ENCODE measurements at places on chromosomes 6 and 20. TPM values are rescaled to one million over a fixed set of nuclear protein-coding genes. Genes with fewer than 3 reads are reported as not detected.

DNA sequence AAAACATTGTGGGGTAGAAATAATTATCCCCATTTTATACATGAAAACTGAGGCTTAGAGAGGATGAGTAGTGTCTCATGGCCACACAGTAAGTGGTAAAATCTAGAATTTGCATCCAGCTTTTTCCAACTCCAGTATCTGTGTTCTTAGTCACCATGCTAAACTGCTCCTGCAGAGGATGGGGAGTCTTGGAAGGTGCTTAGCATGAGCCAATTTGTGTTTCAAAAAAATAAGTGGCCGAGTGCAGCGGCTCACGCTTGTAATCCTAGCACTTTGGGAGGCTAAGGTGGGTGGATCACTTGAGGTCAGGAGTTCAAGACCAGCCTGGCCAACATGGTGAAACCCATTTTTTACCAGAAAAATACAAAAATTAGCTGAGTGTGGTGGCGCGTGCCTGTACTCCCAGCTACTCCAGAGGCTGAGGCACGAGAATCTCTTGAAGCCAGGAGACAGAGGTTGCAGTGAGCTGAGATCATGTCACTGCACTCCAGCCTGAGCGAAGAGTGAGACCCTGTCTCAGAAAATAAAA, 2.4 kb downstream of the C6orf89 start:
- H3K4me3 ChIP-seq: no peak overlapping the region
- DNase-seq: no peak
- H3K27ac ChIP-seq: no peak overlapping the region
- H3K36me3 ChIP-seq: peaks cover 13% of the 10 kb centered on the region

DNA sequence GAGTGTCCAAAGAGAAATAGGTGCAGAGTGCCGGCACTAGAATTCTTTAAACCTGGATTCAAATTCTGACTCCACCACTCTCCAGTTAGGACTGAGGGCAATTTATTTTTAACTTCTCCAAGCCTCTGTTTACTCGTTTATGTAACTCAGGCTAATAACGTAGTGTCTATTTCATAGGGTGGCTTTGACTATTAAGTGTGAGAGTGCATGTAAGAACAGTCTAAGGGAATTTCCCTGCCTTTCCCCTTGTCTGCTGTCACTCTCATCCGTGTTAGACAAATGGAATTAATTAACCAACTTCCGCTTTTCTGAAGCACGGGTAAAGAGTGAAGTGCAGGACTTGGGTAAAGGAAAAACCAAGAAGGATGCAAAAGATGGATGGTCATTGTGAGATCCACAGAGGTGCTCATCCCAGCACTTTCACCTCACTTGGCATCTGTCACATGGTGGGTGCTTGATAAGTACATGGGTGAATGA, 4.1 kb upstream of the ZKSCAN8 start:
- H3K4me3 ChIP-seq: peak overlapping the region; percentile 98
- H3K27me3 ChIP-seq: no peaks in the 10 kb centered on the region
- peak overlapping the region; percentile 100 for H3K27ac ChIP-seq

DNA sequence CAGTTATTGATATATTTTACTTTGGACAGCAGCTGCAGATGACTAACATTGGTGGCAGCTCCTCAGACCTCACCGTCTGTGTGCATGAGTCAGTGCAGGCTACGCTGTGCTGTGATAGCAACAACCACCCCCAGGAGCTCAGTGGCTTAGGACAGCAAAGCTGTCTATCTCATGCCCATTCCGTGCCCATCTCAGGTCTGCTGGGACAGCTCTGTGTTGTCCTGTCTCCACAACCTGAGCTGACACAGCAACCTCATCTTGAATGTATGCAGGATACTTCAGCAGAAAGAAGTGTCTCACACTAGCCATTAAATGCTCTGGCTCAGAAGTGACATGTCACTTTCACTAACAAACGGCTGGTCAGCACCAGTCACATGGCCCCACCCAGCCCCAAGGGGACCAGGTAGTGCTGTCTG, 47.7 kb downstream of the BANF2 start:
- no peak overlapping the region for H3K4me3 ChIP-seq
- no peaks in the 10 kb centered on the region for H3K36me3 ChIP-seq
- peaks cover 5% of the 10 kb centered on the region for H3K27me3 ChIP-seq

DNA sequence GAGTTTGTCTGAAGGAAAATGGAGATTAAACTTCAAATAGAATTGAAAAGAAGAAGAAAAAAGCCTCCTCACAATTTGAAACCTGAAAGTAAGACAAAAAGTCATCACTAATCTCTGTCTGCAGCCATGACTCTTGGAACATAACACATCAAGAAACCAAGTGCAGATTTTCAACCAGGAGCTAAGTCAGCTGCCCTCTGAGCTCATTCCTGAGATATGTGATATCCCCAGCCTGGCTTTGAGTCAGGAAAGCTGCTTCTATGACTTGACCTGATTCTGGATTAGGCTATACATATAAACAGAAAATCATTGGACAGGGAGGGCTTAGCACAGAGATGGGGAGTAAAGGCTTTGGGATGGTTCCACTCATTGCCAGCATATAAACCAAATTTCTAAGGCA, 891.4 kb downstream of the TFAP2A start:
- DNase-seq: no peak
- H3K4me3 ChIP-seq: no peak overlapping the region
- H3K4me1 ChIP-seq: no peaks in the 10 kb centered on the region
- no peak overlapping the region for H3K27ac ChIP-seq
- H3K27me3 ChIP-seq: no peaks in the 10 kb centered on the region
- H3K36me3 ChIP-seq: no peaks in the 10 kb centered on the region

DNA sequence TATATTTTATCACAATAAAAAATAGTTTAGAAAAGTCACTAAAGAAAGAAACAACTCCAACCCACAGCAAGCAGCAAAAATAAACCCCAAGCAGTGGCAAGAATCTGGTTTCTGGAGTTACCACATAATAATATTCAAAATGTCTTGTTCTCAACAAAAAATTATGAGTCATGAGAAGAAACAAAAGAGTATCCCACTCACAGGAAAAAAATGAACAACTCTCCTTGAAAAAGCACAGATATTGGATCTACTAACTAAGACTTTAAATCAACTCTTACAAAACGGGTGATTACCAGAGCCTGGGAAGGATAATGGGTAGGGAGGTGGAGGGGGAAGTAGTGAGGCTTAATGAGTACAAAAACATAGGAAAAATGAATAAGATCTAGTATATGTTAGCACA, 425.6 kb downstream of the PLCB1 start:
- H3K4me1 ChIP-seq: no peaks in the 10 kb centered on the region
- no peak for DNase-seq
- no peak overlapping the region for H3K4me3 ChIP-seq

DNA sequence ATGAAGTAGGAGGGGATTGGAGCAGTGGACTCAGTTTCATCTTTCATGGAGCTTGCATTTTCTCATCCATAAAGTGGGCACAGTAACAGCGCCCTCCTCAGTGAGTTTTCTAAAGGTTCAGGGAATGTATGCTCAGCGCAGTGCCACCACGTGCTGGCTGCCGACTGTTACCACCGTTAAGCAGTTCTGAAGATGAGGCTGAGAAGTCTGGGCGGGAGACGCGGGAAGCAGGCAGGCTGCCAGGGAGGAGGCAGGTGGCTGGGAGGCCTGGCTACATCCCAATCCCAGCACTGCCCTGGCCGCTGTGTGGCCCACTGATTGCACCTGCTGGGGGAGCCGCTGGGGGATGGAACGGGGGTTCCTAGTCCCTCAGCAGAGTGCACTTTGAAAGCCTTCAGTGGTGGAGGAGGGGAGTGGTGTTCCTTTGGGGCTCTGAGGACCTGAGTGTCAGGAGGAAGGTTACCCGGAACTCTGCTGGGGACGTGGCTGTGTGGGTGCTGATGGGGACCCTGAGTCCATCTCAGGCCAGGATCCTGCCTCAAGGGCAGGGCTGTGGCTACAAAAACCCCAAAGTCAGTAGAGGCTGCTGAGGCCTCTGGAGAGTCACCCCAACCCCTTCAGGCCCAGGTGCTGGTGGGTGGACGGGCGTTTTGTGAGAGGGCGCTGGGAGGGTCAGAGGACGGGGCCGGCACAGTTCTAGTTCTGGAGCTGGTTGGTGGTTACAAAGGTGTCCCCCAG, 28.0 kb upstream of the PHACTR3 start:
- H3K36me3 ChIP-seq: no peaks in the 10 kb centered on the region
- no peak overlapping the region for H3K27ac ChIP-seq
- H3K4me1 ChIP-seq: no peaks in the 10 kb centered on the region
- no peak overlapping the region for H3K4me3 ChIP-seq
- peaks cover 46% of the 10 kb centered on the region for H3K27me3 ChIP-seq

GRCh38 chr6:39849764-39850163, 57.6 kb downstream of the DAAM2 start:
- H3K27me3 ChIP-seq: peaks cover 4% of the 10 kb centered on the region
- H3K4me3 ChIP-seq: no peak overlapping the region
- H3K4me1 ChIP-seq: no peaks in the 10 kb centered on the region
- DNase-seq: no peak
- H3K36me3 ChIP-seq: no peaks in the 10 kb centered on the region

DNA sequence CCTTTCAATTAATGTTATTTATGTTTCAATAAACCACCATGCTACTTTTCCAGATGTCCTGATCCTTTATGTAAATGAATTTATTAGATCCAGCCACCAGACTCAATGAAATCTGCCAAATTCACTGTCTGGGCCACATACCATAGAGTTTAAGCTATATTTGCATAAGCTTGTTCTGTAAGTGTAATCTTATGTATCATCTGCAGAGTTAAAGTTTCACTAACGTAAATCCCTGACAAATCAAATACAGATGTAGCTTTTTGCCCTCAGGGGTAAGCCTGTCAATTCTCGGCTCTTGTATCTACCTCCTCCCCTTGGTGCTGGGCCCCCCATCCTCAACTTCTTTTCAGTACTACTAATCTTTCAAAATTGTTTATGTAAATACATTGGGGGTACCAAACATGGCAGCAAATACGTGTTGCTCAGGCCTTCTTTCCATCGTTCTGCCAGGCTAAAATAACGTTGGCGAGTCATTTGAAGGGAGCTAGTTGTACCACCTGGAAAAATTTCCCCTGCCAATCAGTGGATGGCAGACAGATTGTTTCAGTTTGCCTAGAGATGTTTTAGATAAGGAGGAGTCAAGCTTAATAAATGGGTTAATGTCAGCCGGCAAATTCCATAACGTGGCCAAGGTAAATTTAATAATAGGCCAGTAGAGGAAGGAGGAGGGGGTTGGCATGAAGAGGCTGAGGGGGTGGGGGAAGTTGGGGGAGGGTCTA, 79.6 kb downstream of the RPS12 start:
- H3K4me1 ChIP-seq: no peaks in the 10 kb centered on the region
- DNase-seq: no peak
- H3K36me3 ChIP-seq: no peaks in the 10 kb centered on the region

DNA sequence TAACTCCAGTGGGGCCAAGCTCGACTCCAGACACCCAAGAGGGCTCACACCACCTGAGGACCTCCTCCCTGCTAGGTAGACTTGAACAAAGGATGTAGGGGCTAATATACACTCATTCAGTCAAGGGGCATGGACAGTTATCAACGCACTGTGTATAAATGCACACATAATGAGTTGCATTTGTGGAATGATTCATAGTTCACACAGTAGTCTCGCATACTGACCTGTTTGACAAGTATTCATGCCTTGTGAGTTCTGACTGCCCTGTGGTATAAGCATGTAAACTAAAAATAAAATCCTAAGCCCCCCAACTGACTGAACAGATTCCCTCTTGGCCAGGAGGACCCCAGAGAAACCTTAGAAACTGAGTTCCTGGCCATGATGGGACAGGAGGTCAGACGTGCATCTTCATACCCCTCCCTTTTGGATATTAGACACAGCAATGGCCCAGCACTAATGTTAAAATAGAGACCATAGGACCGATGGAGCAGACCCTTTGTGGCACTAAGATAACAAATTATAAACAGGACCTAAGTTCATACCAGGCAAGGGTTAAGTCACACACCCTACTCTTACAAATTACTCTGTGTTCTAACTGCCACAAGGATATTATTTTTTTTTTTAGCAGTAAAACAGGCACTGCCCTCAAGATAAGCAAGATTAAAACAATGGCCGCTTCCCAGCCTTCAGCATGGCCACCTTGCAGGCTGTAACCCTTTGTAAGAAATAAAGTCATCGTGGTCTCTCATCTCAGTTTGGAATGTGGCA, 124.4 kb downstream of the TTLL2 start:
- H3K27me3 ChIP-seq: no peaks in the 10 kb centered on the region
- no peak overlapping the region for H3K4me3 ChIP-seq
- no peak for DNase-seq
- no peak overlapping the region for H3K27ac ChIP-seq
- no peaks in the 10 kb centered on the region for H3K4me1 ChIP-seq
- no peaks in the 10 kb centered on the region for H3K36me3 ChIP-seq

DNA sequence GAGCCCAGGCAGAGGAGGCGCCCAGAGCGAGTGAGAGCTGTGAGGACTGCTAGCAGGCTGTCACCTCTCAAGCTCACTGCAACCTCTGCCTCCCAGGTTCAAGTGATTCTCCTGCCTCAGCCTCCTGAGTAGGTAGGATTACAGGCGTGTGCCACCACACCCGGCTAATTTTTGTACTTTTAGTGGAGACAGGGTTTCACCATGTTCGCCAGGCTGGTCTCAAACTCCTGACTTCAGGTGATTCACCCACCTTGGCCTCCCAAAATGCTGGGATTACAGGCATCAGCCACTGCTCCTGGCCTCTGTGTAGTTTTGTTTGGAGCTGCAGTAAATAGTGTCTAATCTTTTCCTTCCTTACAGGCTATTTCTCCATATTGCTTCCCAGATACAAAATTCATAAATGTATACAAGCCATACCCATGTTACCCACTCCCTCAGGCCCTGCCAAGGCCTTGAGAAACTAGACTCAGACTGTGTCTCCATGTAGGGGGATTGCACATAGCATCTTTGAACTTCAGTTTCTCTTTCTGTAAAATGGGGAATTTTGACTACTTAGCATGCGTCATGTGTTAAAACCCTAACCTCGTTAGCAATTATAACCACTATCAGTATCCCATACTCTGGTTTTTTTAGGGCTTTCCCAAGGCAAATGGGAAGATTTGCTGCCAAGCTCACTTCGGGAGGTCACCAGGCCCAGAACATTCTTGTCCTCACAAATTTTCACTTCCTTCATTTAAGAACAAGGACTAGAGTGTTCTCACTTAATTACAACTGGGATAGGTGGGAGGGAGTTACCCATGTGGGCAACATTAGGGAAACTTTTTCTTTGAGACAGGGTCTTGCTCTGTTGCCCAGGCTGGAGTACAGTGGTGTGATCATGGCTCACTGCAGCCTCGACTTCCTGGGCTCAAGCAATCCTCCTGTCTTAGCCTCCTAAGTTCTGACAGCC, 67.3 kb upstream of the DDR1 start:
- peaks cover 2% of the 10 kb centered on the region for H3K27me3 ChIP-seq
- peaks cover 15% of the 10 kb centered on the region for H3K4me1 ChIP-seq
- no peaks in the 10 kb centered on the region for H3K36me3 ChIP-seq
- DNase-seq: no peak

DNA sequence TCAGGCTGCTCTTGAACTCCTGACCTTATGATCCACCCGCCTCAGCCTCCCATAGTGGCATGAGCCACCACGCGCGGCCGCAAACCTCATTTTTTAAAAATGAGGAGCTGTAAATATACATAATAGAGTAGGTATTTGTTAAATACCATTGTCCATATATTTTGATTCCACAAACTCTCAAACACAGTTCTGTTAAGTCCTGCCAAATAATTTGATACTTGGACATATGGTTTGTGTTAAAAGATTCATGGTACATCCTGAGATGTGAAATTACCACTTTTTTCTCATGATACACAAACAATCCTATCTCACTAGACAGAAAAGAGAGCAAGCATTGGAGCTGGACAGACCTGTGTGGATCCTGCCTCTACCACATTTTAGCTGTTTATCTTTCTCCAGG, 334.1 kb upstream of the KCNQ5 start:
- no peak overlapping the region for H3K27ac ChIP-seq
- no peak overlapping the region for H3K4me3 ChIP-seq
- no peaks in the 10 kb centered on the region for H3K36me3 ChIP-seq
- H3K27me3 ChIP-seq: no peaks in the 10 kb centered on the region
- H3K4me1 ChIP-seq: no peaks in the 10 kb centered on the region

Gene SMIM29
- 27.7 TPM for total RNA-seq

Gene SNAI1
- 0.67 TPM for total RNA-seq

Gene SIRPB1
- 1.1 TPM for total RNA-seq

Gene CST4
- not detected for total RNA-seq

Gene COL12A1
- total RNA-seq: not detected

Gene SS18L1
- 9.0 TPM for total RNA-seq

Gene C20orf141
- not detected for total RNA-seq

Measured in activated B cell treated with CpG ODN at 0.5 μM for 24 hours (primary cell).